A673 (cell line): ENCODE measurements at places on chromosomes 1 and 21.

DNA sequence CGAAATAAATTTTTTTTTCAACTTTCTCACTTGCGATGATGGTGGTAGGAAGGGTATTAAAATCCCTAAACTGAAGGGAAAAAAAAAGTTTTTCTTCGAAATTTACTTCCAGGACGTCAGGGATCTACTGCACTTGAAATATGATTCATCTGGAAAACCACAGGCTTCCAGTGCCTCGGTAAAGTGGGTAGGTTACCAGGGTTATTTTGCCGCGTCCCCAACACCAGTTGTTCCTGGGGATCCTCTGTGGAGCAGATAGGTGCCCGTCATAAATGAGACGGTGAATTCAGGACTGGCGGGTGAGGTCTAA is 773 bp downstream of the RABIF start:
- no peak for DNase-seq

DNA sequence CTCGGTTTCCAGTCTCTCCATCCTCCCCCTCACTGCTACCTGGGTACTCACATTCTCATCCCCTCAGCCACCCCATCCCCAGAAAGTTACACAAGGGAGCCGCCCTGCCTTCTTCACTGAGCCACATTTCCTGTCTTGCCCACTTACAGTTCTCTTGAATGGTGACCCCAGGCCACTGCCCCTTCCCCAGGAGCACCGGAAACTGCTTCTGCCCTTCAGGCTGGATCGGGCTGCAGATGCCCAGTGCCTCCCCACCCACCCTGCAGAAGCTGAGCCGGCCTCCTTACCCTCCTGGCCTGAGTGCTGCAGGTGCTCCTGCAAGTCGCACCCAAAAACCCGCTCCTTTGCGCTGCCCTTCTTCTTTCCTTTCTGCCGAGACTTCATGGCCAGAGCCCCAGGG is 450 bp downstream of the ARHGAP30 start:
- no peak for DNase-seq

DNA sequence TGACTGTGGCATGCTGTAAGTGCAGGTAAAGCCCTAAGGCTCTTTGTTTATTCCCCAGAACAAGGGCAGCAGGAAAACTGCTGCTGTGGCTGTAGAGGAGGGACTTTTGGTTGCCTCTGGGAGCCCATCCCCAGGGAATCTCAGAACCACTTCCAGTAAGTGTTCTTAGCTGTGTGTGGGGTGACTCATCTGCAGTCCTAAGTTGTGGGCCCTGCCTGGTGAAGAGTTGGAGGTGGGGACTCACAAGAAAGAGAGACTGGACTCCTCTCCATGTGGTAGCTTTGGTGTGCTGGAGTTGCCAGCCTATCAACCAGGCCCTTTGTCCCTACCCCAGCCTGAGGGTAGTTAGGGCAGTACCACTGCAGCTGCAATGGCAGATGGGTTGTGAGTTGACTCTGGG is 24.0 kb upstream of the DENND1B start:
- peak; percentile 52 for DNase-seq

DNA sequence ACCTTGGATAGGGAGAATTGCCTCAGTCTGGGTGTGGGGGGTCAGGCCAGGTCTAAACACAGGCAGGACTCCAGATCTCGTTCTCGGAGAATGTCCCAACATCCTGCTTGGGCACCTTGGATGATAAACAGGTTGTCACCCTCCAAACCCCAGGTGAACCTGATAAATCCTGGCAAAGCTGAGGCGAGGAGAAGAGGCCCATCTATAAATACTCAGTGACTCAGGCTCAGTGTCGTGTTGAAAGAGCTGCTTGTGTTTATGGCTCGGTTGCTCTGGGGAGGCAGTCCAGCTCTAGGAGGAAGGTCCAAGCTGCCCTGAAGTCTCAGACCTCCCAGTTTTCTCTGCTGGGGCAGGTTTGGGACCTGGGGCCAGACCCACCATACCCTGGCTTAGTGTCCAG is 15.8 kb upstream of the TRIM63 start:
- no peak for DNase-seq

DNA sequence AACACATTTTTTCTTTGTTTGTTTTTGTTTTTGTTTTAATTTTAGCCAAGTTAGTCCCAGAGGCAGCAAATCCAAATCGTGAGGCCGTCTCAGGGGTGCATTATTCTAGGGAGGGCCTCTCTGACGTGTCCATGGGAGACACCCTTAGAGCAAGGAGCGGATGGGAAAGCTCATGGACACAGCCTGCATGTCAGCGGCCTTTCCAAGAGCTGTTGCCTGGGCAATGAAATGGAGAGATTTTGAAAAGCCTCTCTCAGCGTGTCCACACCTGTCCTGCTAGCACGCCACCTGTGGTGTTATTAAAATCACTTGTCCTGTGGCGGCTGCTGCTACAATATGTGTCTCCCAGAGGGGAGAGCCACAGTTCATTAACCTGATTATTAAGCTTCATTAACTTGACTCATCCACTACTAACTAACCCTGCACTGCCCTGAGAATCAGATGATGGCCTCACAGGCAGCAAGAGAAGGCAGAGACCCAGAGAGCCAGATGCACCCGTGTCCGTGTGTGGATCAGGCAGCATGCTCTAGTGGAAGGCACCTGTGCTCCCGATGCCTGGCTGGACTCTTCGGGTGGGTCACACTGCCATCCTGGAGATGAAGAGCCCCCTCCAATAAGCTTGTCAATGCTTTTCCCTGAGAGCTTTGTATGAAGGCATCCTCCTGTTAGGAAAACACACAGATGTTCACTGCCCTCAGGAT is 133.3 kb downstream of the PGBD5 start:
- no peak for DNase-seq

DNA sequence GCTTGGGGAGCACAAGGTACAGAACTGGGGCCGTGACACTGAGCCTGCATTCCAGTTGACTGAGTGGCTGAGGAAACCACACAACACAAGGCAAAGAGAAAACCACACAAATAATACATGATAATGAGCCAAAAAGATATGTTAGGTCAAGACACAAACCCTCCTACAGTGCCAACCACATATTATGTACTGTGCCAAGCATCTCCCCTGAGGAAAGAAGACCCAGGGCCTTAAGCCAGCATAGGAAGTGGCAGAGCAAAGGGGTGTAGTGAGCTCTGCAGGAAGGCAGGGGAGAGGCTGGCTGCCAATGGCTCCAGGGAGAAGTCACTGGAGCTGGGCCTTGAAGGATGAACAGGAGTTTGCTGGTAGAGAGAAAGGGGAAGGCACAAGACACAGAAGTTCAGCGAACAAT is 28.2 kb downstream of the CTNNBIP1 start:
- peak; percentile 54 for DNase-seq

DNA sequence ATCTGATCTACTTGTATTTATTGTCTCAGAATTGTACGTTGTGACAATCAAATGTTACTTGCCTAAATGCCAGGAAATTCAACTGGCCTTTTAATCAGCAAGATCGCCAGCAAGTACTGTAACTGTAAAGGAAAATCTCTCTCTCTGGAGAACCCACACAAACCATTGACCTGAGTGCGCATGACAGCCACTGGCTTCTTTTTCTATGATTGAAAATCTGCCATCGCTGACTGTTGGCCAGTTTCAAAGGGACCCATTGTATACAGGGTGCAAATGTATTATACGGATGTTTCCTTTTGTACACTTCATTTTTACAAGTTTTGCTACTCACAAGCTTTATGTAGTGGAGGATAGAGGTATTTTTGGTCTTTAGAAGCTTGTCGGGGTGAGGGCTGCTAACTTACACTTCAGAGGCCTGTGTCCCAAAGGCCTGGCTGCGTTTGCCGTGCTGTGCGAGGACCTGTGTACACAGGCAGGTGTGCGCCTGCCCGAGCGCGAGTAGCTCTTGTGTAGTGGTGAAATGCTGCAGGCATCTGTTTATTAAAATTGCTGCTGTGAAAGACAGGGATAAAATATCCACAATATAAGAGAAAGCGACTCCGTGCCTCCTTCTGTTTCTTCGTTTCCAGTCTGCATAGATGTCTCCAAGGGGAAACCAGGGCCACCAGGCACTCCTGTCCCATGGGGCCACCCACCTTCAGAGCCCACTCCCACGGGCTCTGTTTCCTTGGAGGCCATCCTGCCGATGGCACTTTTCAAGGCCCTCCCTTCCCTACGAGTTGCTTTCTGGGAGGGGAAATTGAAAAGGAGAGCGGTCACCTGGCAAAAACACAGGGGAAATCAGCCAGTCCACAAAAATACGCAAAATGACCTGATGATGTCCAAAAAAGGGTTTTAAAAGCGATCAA is 25.3 kb upstream of the TRAPPC10 start:
- DNase-seq, result no peak

GRCh38 chr21:40765811-40766210 is 81.1 kb downstream of the DSCAM start:
- no peak for DNase-seq
